Activated B cell treated with CpG ODN at 0.5 μM for 24 hours (primary cell): ENCODE measurements at places on chromosomes 5 and 9.

- DNase-seq = no peak
These were observed 2.8 kb upstream of the ARRDC1 start for GRCh38 chr9:137602661-137603060.

GRCh38 chr9:127233550-127233949 lies 31.0 kb upstream of the GARNL3 start:
- no peak for DNase-seq

- no peak for DNase-seq
These were observed 140.8 kb downstream of the PRR16 start for GRCh38 chr5:120604884-120605283.

GRCh38 chr5:59325070-59325469 lies 568.5 kb downstream of the PDE4D start:
- DNase-seq = no peak

DNA sequence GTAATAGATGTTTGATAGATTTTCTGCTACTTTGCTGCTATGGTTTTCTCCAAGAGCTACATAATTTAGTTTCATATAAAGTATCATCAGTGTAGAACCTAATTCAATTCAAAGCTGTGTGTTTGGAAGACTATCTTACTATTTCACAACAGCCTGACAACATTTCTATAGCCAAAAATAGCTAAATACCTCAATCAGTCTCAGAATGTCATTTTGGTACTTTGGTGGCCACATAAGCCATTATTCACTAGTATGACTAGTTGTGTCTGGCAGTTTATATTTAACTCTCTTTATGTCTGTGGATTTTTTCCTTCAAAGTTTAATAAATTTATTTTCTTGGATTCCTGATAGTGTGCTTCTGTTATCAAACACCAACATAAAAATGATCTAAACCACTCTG lies 35.1 kb upstream of the CCDC152 start:
- no peak for DNase-seq

GRCh38 chr9:34457266-34458012 lies 931 bp downstream of the FAM219A start:
- DNase-seq = peak; percentile 31

DNA sequence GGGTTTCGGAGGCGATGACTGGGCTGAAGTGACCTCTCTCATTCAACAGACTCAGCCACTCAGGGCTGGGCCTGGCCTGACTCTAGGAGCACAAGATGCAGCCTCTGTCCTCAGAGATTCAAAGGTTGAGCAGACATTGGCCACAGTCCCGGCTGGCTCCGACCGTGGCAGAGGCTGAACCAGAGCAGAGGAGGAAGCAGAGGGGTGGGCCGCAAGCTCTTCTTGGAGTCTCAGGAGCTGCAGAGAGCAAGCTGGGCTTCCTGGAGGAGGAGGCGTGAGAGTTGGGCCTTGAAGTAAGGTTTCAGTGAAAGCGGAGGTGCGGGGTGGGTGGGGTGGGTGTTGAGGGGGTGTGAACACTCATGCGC lies 37.6 kb downstream of the ALG2 start:
- no peak for DNase-seq

DNA sequence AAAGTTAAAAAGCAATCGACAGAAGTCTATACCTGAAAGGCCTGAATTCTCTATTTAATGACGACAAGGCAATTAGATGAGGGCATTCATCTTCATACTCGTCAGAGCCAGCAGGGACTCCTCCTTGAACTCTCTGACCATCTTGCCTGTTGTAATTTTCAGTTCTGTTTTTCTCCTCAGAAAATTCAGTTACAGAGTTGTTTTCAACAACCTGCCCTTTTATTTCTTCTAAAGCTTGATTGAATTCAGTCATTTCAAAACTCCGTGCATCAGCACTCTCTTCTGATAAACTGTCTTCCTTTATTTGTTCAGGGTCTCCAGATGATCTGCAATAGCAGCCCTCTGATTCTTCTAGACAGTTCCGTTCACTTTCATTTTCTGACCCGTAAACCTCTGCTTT lies 15.6 kb downstream of the RIOK2 start:
- no peak for DNase-seq

GRCh38 chr9:73643379-73644013 lies 491.8 kb downstream of the ANXA1 start:
- no peak for DNase-seq

DNA sequence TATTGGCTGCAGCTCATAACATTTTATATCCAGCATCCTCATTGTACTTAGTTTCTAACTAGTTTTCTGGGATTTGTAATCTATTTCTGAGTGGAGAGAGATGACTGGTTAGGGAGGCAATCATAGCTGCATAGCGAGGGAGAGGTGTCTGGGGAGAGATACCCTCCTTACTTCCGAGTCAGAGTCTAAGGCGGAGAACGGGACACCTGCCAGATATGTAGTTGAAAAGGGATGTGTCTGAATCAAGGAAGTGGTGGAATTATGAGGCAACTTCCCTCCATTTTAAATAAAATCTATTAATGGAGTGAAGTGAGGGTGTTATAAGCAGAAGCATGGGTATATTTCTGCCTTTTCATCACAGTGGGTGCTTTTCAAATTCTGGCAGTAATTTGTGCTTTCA lies 126.5 kb downstream of the MAST4 start:
- DNase-seq = no peak

GRCh38 chr9:127640908-127641545 lies 28.9 kb downstream of the STXBP1 start:
- DNase-seq = no peak

GRCh38 chr9:72675586-72675985 lies 154.2 kb downstream of the TMC1 start:
- no peak for DNase-seq

DNA sequence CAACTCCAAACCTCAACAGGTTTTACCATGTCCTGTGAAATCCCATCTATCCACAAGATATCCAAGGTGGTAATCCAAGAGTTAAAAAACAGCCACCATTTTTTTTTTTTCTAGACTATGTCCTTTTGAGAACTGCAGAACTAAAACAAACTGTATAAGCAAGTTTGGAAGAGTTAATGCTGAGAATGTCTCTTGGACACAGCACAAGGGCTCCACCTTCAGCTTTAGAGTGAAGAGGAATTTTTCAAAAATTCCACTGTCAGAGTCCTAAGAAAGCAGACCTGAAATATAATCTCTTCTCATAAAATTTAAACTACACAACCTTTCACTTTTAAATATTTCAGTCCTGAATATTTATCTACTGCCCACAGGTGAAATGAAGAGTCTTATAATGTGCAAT lies 167.8 kb upstream of the CCNG1 start:
- DNase-seq = no peak

- no peak for DNase-seq
These were observed 59.8 kb upstream of the GOLPH3 start for GRCh38 chr5:32233696-32234447.

GRCh38 chr5:172172912-172173563 lies 15.0 kb downstream of the STK10 start:
- no peak for DNase-seq

DNA sequence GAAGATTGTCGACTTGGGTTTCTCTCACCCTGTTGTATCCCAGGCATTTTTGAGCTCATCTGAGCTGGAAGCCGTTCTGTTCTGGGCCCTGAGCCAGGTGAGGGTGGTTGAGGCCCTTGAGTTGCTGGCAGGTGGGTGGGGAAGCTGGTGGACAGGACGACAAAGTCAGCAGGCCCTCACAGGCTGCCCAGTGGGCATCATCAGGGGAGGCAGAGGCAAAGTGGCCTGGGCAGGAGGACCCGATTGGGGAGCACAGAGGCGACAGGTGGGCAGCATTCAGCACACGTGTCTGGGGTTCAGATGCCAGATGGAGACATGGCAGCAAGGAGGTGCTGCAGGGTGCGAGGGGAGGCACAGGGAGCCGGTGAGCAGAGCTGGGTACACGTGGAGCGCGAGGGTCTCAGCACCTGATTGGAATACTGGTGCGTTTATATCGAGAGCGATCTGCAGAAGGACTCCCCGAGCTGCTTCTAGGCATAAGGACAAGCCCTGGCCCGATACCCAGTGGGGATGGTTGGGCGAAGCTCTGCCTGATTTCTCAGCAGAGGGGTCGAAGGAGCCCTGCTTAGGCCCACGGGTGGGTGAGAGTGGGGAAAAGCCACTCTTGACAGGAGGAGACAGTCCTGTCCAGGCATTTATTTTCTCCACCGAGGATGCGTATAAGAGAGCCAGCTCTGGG lies 49.0 kb upstream of the SUSD3 start:
- DNase-seq = no peak

GRCh38 chr9:119005162-119005561 lies 364.1 kb downstream of the BRINP1 start:
- no peak for DNase-seq

DNA sequence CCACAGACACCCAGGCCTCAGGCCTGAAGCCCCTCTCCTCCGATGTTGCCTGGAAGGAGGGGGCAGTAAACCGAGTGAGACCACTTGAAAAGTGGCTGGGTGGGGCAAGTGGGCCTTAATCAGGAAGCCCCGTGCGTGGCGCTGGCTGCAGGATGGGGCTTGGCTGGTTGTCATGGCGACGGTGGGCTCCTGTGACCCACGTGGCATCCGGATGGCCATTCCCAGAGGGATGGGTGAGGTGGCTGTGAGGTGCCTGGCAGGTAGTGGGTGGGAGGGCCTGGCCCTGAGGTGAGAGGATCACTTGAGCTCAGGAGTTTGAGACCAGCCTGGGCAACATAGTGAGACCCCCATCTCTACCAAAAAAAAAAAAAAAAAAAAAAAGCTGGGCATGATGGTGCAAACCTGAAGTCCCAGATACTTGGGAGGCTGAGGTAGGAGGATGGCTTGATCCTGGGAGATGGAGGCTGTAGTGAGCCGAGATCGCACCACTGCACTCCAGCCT lies 5.2 kb downstream of the GPSM1 start:
- no peak for DNase-seq

DNA sequence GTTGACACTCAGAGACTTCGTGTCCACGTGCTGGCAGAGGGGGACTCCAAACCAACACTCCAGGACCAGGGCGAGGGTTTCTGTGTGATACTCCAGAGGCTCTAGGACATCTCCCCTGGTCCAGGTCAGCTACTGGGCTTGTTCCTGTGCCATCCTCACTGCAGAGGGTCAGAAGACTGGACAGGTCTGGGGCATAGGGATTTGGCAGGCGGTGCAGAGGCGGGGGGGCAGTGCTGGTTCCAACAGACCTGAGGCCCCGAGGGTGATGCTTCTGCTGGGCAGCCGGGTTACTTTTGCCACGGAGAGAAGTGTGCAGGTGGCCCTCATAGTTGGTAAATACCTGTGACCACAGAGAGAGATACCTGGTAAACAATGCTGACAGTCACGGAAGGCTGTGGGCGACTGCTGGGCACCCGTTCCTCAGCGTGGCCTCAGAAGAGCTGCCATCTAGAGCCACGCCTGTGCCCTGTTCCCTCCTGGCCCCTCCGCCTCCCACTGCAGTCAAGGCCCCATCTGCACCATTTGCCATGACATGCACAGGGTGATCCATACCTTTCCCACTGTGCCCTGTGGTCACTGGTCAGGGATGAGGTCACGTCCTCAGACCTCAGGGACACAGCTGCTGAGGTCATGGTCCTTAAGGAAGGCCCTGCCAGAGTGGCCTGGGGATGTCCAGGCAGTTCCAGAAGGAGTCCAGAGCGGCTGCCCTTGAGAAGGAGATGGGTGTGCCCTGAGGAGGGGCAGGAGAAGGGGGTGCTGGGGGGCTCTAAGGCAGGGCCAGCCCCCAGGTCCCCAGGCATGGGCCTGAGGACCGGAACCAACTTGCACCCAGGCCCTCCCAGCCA lies 30.0 kb downstream of the TRIP13 start:
- DNase-seq = no peak
